Activated B cell treated with CpG ODN at 0.5 μM for 24 hours (primary cell): ENCODE measurements at places on chromosomes 7 and 10.
A peak's percentile ranks its signal among the peaks of the same experiment; 100 is the strongest.

DNA sequence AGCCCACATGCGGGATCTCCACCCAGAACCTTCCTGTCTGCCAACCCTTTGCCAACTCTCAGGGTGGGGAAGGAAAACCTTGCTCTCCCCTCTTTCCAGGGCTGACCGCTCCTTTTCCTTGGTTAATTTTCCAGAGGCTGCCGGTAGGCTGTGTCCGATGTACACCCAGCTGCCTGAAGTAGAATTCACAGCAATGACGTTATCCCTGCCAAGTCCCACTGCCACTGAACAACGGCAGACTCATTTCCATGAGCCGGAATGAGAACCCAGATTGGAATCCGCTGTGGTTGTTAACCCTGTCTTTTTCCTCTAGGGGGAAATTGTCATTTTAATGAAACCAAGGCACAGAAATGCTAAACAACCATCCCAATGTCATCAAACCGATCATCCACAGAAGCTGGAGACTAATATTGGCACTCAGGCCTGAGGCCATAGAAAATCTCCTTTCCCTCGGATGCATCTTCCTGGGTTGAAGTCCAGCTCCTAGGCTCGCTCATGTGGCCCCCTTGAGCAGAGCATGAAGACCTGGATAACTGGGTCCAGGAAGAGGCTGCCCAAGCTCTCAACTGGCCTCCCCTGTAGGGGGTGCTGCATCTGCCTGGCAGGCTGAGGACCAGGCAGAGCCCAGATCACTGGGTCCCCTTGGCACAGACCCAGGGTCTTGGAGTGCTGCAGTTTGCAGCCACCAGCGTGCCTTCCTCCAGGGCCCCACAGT is 30.4 kb downstream of the KLRG2 start:
- DNase-seq = no peak

DNA sequence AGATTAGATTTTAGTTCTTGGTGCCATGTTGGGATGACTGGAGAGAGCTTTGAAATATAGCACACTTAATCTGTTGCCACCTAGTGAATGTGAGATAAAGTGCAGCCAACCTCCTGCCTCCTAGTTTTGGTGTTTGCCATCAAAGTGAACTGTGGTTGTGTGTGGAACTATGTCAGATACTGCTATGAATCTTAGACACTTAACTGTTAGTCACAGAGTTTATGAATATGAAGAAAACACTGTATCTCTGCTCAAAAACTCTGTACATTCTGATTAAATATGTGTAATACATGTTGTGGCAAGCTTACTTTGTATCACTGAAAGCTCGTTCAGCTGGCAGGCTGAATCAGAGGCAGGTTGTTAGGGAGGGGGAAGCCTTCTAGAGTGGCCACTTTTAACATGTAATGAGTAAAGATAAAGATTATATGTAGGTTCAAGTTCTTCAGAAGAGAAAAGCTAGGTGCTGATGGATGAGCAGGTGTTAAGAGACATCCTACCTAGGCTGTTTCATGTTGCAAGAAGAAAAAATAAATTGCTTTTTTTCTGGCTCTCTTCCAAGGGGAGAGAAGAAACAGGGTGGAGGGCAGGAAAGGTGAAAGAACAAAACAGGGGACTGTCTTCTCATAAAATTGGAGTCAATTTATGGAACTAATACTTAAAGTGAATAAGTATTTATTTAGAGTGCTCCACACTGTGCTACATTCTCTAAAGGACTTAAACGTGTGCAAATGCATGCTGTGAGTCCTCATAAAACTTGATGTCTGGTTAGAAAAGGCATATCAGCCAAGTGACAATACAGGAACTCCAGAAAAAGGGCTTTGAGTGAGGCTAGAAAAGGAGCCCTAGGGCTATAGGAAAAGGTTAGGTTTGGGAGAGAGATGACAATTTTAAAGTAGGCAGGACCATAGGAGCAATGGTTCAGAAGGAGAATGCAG is 14.1 kb upstream of the LAMB1 start:
- no peak for DNase-seq

GRCh38 chr7:30201161-30201666 is 66.4 kb downstream of the MTURN start:
- no peak for DNase-seq

- DNase-seq = no peak
Measured at GRCh38 chr7:80468931-80469714, 42.7 kb downstream of the GNAT3 start.

GRCh38 chr10:57162231-57162630 is 801.2 kb upstream of the ZWINT start:
- DNase-seq = no peak

DNA sequence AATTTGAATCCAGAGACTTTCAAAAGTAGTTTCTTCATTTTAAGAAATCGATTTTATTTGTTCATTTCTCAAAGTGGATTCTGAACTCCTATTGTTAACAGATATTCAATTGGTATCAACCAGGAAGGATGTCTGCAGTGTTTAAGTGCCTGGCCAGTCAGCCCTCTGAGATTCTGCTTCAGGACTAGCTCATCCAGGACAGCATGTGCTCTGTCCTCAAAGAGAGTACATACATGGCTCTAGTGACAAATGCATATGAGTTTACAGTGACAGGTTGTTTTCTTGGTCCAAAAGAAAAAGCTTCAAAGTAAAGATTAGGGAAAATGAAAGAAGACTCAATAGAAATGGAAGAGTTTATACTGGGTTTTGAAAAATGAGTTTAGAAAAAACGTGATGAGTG is 8.4 kb upstream of the PTN start:
- DNase-seq = no peak

DNA sequence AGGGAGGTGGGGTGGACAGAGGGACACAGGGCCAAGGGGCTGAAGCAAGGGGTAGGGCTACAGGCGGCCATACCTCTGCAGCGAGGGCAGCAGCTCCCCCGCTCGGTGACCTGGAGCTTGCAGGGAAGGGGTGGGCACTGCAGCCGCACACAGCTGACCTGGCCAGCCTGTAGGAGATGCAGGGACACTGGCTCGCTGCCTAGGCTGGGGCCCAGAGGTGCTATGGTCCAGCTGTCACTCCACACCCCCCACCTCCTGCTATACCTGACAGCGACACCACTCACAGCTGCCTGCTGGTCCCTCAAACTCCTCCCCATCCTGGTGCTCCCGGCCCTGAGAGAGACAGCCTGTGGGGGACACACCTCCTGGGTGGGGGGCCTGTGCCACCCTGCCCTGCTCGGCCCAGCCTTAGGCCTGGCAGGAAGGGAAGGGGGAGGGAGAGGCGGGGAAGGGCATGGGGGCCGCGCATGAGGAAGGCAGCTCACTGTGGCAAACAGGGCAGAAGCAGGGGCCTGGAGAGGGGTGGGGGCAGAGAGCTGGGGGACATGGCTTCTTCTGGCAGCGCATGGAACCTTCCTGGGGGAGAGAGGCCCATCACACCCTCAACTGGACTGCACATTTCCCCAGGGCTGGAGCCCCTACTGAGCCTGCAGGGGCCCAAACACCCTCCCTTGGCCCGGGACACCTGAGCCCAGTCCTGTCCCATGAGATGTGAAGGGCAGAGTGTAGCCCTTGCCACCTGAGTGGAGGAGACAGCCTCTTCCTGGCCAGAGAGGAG is 23.9 kb downstream of the ATP6V1F start:
- DNase-seq = no peak

GRCh38 chr10:102111276-102111675 is 8.9 kb downstream of the LDB1 start:
- DNase-seq = no peak

GRCh38 chr10:124518366-124518765 is 56.7 kb downstream of the LHPP start:
- DNase-seq = no peak

GRCh38 chr10:67852761-67853160 is 14.8 kb upstream of the DNAJC12 start:
- no peak for DNase-seq

DNA sequence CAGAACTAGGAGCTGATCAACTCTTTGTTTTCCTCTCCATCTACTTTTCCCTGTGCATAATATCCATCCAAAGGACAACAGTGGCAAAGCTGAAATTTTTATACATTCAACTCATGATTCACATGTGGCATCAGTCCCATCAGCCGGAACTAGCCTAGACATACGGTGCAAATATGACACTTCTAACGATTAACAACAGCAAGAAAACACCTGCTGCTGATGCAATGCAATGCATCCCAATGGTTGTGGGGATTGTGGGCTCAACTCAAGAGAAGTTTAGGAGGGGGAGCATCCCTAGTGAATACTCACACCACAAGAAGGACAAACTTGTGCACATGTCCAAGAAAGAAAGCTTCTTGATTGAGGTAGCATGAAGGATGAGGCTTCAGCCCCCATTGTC is 20.5 kb upstream of the STK17A start:
- no peak for DNase-seq

DNA sequence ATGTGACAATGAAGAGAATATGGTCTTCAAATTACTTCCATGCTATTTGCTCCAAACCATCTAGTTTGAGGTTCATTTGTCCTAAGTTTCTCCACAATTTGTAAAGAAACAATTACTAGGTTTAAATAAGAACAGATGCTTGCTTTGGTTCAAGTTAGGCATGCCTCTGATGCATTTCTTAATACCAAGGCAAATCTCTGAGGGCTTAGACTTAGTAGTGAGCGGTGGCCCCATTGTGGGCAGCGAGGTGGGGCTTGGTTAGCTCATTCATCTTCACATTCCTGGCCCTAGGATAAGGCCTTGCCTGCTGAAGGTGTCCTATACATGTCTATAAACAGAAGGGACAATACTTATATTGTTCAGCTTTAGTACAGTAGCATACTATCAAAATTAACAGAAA is 52.4 kb upstream of the RHEB start:
- no peak for DNase-seq

DNA sequence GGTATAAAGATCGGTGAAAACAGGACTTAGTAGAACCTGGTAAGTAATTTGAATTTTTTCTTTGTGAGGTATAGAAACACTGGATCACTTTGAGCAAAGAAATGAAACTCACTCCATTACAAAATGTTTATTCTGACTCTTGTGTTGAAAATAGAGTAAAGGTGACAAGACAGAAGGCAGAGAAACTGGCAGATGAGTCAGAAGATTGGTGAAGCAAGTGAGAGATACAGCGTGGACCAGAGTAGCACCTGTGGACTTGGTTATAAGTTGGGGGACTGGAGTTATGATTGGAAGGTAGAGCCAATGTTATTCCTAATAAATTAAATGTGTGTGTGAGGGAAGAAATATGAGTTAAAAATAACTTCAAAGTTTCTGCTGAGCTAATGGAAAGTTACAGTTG is 620.9 kb downstream of the ZWINT start:
- no peak for DNase-seq

GRCh38 chr7:98420966-98421612 is 20.2 kb upstream of the BAIAP2L1 start:
- peak; percentile 43 for DNase-seq

GRCh38 chr7:49486974-49487829 is 286.2 kb upstream of the VWC2 start:
- no peak for DNase-seq

- no peak for DNase-seq
Measured at GRCh38 chr10:100570506-100570905, 34.8 kb downstream of the HIF1AN start.

- no peak for DNase-seq
Measured at GRCh38 chr7:134901389-134902020, 84.8 kb upstream of the AGBL3 start.

GRCh38 chr10:112724404-112724991 is 225.5 kb upstream of the TCF7L2 start:
- no peak for DNase-seq

GRCh38 chr10:15719899-15720634 is at the start of gene ITGA8:
ITGA8 (minus strand) TSS chr10:15719922; CDS start chr10:15719771, 151 bp downstream.
- no peak for DNase-seq

- no peak for DNase-seq
Measured at GRCh38 chr7:39085590-39086049, 107.9 kb downstream of the POU6F2 start.

GRCh38 chr10:57627642-57628178 is 640.0 kb downstream of the IPMK start:
- DNase-seq = no peak

- DNase-seq = no peak
Measured at GRCh38 chr10:36489611-36490228, 635.7 kb upstream of the ANKRD30A start.

DNA sequence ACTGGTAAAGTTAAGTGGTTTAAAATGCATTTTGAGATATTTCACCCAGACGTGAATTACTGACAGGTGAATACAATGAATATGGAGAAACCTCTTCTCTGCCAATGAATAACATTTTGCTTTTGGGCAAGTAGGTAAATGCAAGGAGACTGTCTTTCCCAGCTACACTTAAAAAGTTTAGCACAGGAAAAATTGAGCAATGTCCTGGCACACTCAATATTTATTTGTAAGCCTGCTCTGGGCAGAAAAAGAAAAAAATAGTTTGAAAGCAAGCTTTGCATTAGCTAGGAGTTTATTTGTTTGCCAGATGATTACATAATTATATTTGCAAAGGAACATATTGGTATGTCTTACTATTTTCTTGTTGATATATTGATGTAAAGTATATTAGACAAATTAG is 624.2 kb downstream of the ACTR3B start:
- DNase-seq = no peak

DNA sequence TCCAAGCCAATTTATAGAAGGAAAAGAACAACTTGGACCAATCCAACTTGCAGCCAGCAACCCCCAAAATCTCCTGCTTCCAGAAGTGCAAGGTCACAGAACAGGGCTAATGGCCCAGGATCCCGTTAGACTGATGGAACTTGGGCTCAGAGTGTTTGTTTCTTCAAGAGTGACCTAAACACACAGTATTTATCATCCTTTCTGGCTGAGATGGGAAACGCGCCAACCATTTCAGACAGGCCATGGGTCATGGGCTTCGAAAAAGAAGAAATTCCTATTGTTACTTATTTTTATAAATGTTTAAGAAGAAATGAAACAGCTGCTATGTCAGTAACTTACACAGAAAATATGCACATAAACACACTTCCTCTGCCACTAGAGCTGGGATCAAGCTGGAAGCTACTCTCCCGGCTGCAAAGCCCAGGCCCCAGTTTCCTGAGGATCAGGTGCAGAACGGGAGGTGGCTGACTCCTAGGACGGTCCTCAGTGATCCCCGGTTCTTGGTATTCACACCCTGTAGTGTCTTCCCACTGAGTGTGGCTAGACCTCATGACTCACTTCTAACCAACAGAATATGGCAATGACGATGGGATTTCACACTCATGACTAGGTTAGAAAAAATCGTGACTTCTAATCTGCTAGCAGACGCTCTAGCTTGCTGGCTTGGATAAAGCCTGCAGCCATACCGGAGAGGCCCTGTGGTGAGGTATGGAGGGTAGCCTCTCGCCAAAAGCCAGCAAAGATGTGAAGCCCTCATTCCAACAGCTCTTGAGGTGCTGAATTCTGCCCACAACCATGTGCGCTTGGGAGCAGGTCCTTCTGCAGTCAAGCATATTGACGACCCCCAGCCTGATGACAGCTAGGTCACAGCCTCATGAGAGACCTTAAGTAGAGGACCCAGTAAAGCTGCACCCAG is 60.2 kb downstream of the CHST15 start:
- DNase-seq = no peak

GRCh38 chr7:37920849-37921805 is 687 bp downstream of the EPDR1 start:
- peak; percentile 20 for DNase-seq

- DNase-seq = no peak
Measured at GRCh38 chr7:2701832-2702593, 14.0 kb downstream of the AMZ1 start.

- DNase-seq = no peak
Measured at GRCh38 chr10:112160834-112161233, 22.7 kb downstream of the GPAM start.

GRCh38 chr7:154916856-154917807 is 85.8 kb downstream of the PAXIP1 start:
- DNase-seq = no peak

GRCh38 chr7:129197771-129198170 is 9.3 kb downstream of the SMO start:
- DNase-seq = no peak
